ENCODE measurements at places on chromosomes 5 and 9. TPM values are rescaled to one million over a fixed set of nuclear protein-coding genes. Genes with fewer than 3 reads are reported as not detected.

DNA sequence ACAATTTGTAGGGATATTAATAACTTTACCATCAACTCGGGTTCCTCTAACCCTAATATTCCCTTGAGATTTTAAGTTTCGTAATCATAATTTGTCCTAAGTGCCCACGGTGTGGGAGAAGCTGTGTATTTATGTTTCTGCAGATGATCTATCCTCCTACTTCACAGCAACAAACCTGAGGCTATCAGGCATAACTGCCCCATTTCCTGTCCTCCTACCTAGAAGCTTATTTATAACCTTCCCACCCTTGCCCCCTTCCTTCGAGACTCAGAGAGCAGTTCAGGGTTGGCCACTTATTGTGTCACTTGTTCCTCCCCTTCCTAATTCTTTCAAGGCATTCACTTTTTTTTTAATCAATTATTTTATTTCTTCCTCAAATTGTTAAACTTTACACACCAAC is 29.6 kb upstream of the LCP2 start:
- no peak for DNase-seq

DNA sequence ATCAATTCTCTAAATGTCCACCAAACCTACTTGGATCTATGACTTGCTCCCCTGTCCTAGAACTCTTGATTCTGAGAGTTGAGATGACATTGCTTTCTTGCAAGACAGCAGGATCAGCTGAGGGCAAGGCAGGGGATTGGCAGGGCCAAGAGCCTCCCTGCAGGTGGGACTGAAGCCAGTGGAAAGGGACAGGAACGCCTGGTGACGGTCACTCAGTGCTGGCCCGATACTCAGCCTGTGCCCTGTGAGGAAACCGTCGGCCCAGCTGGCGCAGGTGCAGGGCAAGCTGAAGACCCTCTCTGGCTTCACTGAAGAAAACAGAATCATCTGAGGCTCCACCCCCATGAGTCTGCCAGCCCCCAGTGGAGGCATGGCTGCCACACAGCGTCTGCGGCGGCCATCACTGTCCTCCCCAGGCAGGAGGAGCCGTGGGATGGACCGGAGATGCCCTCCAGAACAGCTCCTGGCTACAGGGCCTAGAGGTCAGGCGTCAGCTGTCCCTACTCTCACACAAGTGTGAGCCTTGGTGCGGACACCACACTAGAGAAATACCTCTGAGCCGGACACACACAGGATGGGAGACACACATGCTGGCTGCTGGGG is 14.7 kb downstream of the UBAC1 start:
- no peak for DNase-seq

GRCh38 chr5:120510098-120510637 is 46.1 kb downstream of the PRR16 start:
- DNase-seq: no peak

GRCh38 chr5:154923441-154924430 is 14.3 kb downstream of the GEMIN5 start:
- no peak for DNase-seq

GRCh38 chr5:10421896-10422691 is 19.6 kb upstream of the ROPN1L start:
- no peak for DNase-seq

FREM1 gene
- 0.25 TPM for polyA plus RNA-seq

POU5F2 gene
- 0.08 TPM for polyA plus RNA-seq
